Psoas muscle (tissue), 8 donors: ENCODE measurements at places on chromosomes 13 and 19. TPM values are rescaled to one million over a fixed set of nuclear protein-coding genes. Genes with fewer than 3 reads are reported as not detected.

DNA sequence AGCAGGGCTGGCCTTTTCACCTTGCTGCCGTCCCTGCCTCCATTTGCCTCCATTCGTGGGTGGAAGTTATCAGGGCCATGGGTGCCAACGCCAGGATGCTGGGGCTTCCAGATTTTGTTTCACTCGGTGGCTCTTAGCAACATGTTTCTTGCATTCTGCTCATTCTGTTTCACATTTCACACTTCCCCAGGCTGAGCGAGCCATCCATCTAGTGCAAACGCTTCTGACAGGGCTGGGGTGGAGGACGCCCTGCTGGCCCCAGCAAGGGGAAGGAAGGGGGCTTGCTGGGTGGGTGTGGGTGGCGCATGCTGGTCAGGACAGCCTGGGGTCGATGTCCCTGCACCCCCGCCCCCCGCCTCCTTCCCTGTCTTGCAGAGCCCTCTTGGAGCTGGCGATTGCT is 165.2 kb downstream of the URI1 start:
- no peak for DNase-seq

The NTN5 gene
- not detected for total RNA-seq

DNA sequence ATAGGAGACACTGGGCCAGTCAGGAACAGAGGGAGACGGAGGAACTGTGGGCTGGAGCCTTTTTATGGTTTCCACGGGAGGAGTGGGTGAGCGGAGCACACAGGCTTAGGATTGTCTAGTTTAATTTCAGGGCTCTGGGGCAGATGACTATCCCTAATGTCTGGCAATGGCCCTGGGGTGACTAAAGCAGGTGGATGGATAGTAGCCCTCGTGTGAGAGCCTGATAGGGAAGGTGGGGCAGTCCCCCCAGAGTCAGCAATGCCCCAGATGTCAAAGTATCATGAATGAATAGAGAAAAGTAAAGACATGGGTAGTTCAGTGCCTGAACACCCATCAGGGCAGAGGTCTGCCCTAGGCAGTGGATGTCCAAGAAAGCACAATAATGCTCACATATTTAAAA is 94.2 kb downstream of the ZDHHC20 start:
- no peak for DNase-seq

The ZNF331 gene
- total RNA-seq: 10.3 TPM

The C19orf67 gene
- total RNA-seq: not detected

- peak; percentile 37 for DNase-seq
Observed at GRCh38 chr13:113935001-113935844, 38.7 kb downstream of the C13orf46 start.

DNA sequence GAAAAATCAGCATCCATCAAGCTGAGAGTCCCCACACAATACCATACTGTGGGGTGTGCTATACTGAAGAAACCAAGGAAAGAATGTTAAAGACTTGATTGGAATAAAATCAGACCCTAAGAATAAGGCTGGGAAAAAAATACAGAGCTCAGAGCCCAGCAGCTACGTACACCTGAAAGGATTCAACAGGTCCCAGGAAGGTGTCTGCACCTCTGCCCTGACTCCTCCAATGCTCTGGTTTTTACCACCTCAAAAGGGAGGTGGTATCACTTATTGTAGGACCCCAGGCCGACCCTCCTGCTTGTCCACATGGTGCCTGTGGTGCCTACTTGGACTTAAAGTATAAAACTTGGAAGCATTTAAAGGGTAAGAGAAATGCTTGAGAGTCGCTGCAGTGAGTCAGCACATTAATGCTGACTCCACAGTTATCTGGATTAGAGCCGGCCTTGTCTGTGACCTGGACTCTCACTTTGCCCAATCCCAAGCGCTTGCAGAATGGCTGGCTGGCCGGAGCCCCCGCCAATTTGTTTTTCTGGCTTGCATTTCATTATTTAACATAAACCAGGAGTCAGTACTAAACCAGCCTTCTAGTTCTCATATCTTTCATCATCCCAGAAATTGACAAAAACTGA is 110.1 kb downstream of the FGF14 start:
- DNase-seq: no peak

DNA sequence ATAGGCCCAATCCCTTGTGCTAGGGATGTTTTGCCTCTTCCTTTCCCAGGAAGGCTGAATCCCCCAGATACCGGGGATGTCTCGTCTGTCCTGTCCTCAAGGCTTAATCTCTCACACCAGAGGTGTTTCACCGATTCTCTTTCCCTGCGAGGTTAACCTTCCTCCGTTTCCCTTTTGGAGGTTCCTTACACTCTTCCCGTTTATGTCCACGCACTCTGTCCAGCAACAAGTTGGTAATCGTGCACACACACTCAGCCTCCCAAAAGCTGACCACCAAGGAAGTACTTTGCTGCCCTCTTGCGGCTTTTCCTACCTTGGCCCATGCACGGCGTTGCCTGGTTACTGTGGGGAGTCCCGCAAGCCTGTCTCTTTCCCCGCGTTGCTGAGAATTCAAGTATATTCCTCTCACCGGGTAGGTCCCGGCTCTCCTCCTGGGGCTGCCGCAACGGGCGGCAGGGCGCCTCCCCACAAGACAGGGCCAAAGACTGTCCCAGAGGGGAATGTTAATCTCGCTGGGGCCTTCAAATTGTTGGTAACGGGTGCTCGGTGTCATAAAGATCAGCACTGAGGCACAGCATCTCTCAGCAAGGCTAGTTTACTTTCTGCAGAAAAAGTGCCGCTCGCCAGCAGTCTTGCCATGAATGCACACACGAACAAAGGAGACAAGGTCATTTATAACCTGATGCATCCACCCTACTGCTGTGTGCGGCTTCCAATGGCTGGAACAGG is 36.7 kb upstream of the CD177 start:
- DNase-seq: no peak

The ANKRD24 gene
- 2.7 TPM for total RNA-seq

- DNase-seq: no peak
Observed at GRCh38 chr13:106098778-106099177, 436.7 kb downstream of the EFNB2 start.

DNA sequence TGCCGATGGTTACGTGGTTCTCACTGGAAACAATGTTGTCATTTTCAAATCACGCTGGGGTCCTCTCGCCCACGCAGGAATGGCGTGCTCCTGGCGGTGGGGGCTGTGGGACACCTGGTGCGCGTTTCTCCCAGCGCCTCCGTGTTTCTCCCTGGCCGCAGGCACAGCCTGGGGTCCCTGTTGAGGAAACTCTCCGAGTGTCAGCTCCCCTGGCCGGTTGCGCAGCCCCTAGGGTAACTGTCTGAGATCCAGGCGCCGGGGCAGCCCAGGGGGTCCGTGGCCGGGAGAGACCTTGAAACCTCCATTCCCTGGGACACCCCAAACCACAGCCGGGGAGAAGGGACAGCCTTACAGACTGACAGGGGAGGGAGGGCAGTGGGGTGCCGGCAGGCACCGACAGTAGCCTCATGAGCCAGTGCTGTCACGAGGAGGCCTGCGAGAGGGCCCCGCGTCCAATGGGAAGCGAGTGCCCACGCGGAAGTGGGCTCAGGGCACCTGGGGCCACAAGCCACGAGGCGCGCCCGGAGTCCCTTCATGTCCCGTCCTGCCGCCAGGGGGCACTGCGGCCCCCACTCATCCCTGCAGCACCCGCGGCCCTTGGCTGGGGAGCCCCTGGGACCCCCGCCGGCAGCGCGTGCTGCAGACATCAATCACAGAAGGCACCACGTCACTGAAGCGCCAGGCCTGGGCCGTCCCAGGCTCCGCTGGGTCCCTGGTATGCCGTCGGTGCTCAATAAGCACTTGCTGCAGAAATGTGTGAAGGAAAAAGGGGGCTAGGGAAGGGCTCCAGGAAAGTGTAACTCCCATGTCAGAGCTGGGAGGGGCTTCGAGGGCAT is 9.5 kb downstream of the ADAMTSL5 start:
- peak; percentile 66 for DNase-seq

The MBD3L5 gene
- not detected for total RNA-seq

The LGI4 gene
- 3.3 TPM for total RNA-seq

The KLK3 gene
- not detected for total RNA-seq

GRCh38 chr19:1106841-1107660 is 3.3 kb downstream of the GPX4 start:
- no peak for DNase-seq

The MAB21L1 gene
- total RNA-seq: 1.2 TPM

DNA sequence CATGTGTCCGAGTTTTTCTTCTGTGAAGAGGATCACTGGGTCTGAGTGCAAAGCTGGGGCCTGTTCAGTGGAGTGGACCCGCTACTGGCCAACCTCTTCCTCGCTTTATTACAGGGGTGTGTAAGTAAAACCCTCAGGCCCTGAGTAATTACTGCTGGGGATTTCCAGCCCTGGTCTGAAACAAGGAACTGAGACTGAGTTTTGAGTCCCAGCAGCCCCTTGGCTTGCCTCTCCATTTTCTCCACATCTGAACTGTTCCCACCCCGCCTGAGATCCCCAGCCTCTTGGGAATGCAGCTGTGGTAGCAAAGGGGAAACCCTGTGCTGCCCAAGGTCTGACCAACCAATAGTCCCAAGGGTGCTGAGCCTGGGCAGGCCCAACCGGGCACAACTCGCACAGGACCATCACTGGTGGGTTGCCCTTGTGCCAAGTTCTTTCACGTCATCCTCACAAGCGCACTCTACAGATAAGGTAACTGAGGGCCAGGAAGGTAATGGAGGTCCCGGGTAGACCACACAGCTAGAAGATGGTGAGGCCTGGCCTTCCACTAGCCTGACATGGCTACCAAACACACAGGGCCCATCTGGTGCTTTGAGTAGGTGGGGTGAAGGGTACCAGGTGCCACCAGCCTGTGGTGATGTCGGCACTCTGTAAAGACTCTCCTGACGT is 13.7 kb upstream of the SLC35E1 start:
- no peak for DNase-seq

DNA sequence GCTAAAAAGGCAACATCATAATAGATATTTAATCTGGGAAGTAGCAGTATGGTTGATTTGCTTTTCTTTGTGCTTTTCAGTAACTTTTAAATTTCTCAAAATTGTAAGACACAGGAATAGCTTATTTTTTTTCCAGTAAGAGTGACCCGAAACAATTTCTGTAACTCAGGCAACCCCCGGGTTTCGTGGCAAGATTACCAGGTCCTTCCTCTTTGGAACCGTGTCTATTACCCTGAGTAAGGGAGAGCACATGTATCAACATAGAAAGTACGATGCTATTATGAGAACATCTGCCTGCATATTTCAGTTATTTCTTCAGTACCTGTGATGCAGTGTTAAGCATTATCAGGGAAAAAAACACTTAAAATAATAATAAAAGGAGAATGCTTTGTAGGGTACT is 64.1 kb downstream of the DOCK9 start:
- DNase-seq: no peak

GRCh38 chr19:2902590-2903218 is 2.0 kb downstream of the ZNF57 start:
- DNase-seq: no peak

GRCh38 chr13:76386321-76386720 is 499.9 kb downstream of the KCTD12 start:
- DNase-seq: no peak

DNA sequence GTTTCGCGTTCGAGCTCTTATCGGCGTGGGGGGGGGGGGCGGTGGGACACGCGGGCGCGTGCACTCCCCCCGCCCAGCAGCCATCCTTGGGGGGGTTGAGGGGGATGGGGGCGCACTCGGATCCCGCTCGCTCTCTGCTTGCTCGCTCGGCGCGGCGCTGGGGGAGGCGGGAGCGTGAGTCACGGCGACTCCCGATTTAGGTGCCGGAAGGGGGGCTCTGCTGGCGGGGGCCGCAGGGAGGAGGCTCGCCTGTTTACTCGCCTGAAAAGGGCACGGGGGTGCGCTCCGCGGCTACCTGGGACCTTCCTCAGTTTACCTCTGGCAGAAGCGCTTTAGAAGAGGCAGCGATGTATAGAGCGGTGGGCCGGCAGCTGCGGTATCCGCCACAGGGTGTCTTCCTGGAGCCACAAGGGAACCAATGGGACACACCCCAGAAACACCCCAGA is 1.1 kb upstream of the PDE4A start:
- DNase-seq: no peak

- no peak for DNase-seq
Observed at GRCh38 chr13:28478127-28478526, 16.8 kb downstream of the FLT1 start.

GRCh38 chr13:47303626-47304025 is 406.8 kb upstream of the HTR2A start:
- no peak for DNase-seq

DNA sequence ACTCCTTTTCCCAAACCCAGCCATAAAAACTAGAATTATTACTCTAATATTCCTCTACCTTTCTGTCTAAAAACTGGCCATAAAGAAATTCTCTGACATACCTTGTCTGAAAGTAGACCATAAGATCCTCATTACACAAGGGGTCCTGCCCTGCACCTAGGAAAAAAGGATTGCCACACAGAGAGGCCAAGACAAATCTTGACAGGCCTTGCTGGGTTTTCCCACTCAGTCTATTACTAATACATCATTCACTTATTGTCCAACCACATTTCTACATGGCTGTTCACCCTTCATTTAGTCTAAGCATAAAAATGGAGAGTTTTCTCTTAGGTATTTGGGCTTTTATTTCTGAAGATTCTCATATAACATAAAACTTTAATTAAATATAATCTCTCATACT is 319.8 kb downstream of the PCDH20 start:
- no peak for DNase-seq

GRCh38 chr13:90510319-90510718 is 837.2 kb upstream of the MIR17HG start:
- DNase-seq: no peak

- no peak for DNase-seq
Observed at GRCh38 chr19:18487576-18488402, 34.1 kb downstream of the ELL start.

The HRC gene
- total RNA-seq: 336 TPM

DNA sequence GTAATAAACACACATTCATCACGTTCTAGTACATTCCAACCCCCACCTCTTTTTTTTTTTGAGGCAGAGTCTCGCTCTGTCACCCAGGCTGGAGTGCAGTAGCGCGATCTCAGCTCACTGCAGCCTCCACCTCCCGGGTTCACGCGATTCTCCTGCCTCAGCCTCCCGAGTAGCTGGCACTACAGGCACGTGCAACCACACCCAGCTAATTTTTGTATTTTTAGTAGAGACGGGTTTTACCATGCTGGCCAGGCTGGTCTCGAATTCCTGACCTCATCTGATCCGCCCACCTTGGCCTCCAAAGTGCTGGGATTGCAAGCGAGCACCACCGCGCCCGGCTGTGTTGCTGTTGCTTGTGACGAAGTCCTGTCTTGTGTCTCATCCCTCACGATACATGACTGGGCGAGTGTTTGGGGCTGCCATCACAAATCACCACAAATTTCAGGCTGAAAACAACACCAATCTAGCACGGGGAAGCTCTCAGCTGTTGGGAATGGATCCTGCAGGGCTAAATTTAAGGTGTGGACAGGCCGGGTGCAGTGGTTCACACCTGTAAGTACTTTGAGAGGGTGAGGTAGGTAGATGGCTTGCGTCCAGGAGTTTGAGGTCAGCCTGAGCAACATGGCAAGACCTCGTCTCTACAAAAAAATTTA is 15.7 kb downstream of the MOB3A start:
- no peak for DNase-seq

DNA sequence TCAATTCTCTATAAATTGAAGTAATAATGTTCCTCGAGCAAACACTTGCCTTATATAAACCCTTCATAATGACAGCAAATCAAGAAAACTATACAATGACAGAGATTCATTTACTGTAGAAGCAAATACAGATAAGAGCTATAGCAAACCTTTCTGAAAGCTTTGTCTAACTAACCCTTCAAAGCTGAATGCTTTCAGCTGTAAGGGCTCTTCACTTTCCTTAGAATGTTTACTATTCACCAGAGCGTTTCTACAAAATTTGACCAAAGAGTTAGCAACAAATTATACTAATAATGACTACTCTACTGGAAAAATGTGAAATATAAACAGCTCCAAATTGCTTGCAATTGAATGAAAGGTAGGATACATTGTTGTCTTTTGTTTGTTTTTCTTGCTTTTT is 218.1 kb downstream of the SLITRK5 start:
- DNase-seq: no peak
